ENCODE measurements at places on chromosomes 7 and 10.
A peak's percentile ranks its signal among the peaks of the same experiment; 100 is the strongest.

DNA sequence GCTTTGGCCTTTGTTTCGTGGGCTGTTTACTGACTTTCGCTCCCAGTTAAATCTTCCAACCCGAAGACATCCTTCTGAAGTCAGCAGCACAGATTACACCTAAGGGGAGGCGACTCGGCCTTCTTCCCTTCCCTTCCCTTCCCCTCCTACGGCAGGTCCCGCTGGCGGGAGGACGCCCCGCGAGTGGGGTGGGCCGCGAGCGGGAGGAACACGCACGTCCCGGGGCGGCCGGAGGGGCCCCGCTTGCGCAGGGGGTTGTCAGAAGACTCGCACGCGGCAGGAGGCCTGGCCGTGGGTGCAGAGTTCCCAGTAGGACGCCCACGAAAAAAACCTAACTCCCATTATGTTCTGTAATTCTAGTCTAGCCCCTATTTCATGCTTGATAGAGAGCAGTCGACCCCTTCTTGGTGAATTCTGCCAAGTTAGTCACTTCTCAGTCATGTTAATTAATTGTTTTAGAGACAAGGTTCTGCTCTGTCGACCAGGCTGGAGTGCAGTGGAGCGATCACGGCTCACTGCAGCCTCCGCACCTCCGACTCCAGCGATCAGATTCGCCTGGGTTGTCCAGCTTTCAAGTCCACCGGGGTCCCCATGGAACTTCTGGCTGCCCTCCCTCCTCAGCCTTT, 19.2 kb upstream of the ZNF32 start:
- DNase-seq = no peak

DNA sequence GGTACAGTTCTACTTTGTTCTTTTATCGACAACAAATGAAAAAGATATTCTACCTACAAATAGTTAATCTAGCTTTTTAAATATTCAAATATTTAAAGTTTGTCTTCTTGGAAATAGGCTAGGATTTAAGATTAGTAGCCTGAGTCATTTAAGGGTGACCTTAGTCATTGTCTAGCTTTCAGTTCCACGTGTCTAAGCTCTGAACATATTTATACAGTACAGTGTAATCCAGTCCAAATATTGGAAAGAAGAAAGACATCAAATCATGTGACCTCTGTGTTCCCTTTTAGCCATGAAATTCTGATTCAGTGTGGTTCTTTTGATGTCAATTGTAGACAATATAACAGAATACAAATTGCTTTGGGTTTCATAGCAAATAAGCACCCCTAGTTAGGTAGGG, 121.1 kb downstream of the MALRD1 start:
- no peak for DNase-seq

DNA sequence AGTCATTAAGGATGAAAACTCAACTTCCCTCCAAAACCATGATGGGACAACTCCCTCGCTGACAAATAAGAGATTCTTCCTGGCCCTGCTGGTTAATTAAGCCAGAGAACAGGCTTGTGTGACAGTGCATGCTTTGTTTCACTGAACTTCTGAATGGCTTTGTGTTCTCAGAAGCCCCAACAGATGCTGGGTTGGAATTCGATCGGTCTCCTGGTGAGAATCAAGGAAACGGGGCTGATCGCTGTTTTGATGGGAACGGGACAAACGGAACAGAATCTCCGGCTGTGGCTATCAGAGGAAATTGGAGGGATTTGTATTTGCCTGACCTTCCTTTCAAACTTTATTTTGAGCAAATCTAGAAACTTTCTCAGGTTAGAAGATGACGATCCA, 145.0 kb downstream of the RNF216 start:
- DNase-seq = no peak

- no peak for DNase-seq
These were observed 116.8 kb upstream of the SH2B2 start for GRCh38 chr7:102169651-102170392.

DNA sequence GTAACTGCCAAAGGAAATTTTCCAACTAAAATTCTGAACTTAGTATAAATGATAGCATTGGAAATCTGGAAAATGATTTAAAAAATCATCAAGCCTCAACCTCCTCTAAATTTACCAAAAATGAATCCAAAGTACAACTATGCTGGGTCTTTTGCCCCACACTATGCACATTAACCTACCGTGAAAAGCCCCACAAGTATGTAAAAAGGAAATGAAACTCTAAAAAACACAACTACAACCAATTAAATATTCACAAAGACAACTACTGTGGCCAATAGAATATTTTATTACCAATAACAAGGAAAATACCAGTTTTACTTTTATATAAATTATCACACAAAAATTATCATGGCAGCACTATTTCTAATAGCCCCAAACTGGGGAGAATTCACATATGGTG, 19.3 kb downstream of the EIF3A start:
- no peak for DNase-seq

- no peak for DNase-seq
These were observed 695 bp downstream of the PRKAG2 start for GRCh38 chr7:151875942-151876898.

DNA sequence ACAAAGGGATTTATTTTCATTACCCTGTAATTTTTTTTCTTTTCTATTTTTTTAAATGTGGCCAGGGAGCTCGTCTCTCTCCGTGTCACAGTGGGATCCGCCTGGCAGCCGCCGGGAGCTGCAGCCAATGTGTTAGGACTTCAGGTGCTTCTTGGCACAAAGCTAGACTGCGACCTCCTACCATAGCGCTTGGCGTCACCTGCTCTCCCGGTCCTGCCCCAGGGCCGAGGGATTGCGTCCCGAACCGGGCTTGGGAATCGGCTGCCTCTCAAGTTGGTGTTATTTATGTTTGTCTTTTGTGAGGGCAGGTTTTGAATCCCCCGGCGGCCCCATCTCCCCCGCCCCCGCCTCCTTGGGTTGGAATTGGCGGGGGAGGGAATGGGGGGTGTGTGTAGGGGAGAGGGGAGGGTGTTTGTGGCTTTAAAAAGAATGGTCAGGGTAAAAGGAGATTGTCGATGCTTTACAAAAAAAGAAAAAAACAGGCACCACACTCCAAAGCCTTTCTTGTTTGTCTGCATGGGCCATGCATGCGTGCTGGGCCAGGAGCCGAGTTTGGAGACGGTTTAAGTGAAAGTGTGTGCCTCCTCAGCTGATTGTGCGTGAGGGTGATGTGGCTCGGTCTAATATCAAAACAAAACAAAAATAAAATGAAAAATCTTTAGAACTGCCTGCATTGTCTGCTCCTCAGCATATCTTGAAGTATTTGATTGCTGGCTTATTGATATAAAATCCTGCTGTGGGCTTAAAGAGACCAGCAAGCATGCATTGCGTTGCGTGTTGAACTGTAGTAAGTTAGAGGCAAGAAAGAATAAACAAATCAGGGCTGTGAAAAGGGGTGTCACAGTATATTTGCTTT, 1.2 kb downstream of the PPP1R9A start:
- no peak for DNase-seq

GRCh38 chr7:48759431-48760080, 164.8 kb upstream of the CDC14C start:
- DNase-seq = no peak

DNA sequence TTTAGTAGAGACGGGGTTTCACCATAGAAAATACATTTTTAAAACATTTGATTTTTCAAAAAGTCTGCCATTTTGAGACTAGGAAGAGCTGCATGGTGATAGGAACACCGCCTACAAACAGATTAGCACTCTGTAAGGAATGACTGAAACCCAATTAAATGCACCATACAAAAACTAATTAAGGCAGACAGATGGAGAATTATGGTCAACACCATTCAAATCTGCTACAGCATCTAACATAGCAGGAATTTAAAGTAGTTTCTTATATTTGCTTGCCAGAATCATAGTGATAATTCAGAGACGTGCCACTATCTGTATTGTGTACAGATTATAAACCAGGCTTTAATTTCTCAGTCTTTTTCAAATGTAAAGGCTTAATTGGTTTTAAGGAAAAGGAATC, 68.2 kb downstream of the ENO4 start:
- no peak for DNase-seq

DNA sequence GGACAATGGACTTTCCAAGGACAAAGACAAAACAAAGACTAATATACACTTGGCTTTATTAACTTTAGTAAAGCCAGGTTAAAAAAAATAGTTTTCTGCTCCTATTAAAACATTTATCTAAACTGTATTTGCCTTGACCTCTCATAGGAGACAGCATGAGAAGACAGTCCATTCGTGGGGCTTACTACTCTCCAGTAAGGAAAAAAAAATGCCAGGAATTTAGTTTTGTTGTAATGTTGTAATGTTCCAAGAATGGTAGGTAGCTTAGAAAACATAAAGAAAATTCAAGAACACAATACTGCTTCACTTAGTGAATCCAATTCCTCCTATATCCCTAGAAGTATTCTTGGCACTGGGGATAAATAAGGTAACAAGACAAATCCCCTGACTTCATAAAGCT, 81.7 kb downstream of the KMT2C start:
- peak; percentile 27 for DNase-seq

DNA sequence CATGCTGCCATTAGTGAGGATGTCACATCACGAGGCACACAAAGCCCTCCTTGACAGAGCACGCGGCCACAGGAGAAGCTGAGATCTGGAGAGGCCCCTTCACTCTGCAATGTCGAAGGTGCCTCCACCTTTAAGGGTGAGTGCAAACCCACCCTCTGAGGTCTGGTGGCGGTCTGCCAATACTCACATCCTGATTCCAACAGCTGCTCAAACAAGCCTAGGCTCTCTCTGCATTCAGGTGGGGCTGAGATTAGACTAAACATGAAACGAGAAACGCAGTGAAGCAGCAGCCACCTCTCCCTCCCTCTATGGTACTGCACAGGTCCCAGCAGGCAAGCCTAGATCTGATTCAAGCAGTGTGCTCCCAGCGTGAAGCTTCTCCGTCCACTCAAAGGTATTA, 151.8 kb downstream of the TCERG1L start:
- DNase-seq = no peak

- no peak for DNase-seq
These were observed 91.6 kb downstream of the GLCCI1 start for GRCh38 chr7:8060241-8060640.
